ENCODE measurements at places on chromosomes 11 and 22. TPM values are rescaled to one million over a fixed set of nuclear protein-coding genes. Genes with fewer than 3 reads are reported as not detected.

The MS4A5 gene
- total RNA-seq = not detected

The CHID1 gene
- 20.9 TPM for total RNA-seq

The HEPN1 gene
- not detected for total RNA-seq

The SIK3 gene
- 29.9 TPM for total RNA-seq

The NRIP3 gene
- 17.9 TPM for total RNA-seq

DNA sequence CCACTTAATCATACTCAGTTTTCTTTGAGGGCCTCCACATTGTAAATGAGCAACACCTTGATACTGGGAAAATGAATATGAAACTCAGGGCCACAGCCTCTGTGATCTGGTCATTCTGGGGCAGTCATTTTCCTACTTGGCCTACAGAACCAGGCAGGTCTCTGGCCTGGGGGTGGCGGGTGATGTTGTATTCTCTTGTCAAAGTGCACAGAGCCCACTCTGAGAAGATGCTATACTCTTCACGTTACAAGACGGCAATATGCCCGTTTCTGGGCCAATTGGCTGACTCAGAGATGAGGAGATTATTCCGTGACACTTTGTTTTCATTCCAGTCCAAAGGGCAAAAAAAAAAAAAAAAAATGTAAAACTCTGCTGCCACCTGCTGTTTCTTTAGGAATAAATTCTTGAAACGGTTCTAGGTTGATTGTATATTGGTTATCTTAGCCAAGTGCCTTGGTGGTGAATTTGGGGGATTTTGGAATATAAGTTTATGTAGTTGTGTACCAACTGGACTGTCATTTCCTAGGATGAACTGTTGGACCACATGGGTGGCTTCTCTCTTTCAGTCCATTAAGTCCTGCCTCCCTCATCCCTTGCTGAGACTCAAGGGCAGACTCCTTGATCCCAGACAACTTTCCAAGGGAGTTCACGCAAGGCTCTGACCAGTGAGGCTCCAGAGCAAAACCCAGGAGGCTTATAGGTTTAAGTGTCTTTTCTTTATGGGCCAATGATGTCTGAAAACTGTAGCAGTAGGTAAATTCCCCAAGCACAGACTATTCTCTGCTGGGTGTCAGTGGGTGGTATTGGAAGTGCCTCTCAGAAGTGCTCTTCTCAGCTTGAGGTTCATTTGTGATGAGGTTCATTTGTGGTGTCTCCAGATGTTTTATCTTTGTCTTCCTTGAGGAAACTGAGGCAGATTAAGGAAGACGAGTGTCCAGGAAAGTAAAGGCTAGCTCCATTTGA, 18.2 kb downstream of the ADM start:
- DNase-seq = no peak

GRCh38 chr11:79055856-79056631, 384.8 kb downstream of the TENM4 start:
- DNase-seq = no peak

DNA sequence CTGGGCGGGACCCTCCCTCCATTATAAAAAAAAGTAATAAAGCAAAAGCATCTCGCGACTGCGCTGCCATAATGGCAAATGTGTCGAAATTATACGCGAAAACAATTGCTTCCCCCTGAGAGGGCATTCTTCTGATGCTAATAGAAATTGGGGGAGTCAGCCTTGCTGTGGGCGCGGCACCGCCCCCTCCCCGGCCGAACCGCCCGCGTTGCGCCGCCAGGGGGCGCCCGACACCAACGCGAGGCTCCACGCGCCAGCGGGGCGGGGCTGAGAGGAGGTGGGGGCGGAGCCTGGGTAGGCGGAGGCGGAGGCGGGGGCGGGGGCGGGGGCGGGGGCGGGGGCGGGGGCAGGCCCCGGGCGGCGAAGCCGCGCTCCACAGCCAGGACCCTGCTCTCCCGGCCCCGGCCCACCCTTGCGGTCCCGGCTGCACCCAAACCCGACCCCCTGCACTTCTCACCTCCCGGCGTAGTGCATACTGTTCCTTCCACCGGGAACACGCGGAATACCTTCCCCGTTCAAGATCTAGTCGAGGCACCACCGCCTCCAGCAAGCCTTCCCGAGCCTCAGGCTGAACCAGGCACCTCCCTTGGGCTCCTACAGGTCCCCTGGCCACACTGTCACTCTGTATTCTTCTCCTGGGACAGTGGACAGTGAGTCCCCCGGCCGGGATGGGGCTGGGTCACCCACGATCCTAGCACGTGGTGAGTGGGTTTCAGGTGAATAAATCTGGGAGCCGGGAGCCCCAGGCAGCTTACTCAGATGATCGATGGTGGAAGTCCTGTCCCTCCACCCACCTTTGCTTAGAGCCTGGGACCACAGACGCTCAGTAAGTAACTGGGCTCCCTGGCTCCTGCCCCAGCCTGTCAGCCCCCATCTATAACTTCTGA, 15.5 kb upstream of the UPK3A start:
- DNase-seq = peak; percentile 70

- DNase-seq = no peak
Measured at GRCh38 chr22:48785792-48786678, 1041.6 kb downstream of the BRD1 start.

DNA sequence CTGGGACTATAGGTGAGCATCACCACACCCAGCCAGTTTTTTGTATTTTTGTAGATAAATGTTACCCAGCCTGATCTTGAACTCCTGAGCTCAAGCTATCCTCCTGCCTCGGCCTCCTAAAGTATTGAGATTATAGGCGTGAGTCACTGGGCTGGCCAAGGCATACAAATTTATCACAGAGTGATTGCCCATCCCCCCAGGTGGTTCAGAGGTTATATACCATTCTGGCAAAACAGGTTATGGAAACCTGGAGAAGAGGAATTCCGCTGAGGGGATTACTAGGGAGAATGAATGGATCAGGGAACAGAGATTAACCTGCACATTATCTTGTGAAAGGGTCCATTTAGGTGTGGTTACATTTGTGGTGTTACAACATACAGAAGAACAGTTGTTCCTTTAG, 8.1 kb downstream of the ATG13 start:
- DNase-seq = no peak

DNA sequence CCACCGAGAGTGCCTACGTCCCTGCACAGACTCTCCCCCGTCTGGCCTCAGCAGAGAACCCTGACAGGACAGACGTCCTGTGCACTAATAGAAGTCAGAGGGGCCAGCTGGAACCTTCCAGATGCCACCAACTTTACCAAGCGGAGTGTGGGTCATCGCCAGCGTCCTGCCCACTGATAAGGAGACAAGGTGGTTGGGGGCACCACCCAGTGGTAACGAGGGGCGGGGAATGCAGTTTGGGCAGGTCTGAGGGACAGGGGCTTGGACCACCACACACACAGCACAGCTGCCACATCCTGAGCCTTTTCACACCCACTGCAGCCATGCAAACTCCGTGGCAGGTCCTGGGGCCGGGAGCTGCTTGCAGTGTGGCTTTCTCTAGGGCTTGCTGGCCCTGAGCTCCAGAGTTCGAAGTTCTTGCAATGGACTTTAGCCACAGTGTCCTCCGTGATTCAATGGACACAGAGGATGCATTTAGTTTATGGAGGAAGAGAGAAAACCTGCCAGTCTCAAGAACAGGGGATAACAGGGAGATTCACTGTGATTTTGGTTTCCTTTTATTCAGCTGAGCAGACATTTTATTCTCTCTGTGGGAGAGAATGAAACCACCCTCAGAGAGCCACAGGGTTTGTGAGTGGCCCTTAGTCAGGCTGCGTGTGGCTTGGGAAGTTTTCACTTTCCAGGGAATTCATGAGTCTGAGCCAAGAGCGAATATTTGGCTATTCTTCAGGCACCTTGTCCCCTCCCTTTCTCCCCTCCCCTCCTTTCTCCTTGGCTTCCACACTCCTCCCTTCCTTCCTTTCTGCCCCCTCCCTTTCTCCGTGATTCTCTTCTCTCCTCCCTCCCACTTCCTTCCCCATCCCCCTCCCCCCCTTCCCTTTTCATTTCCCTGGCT, 13.1 kb downstream of the MRGPRG start:
- DNase-seq = no peak

GRCh38 chr11:87039371-87039770, 1.6 kb downstream of the TMEM135 start:
- DNase-seq = no peak

- no peak for DNase-seq
Measured at GRCh38 chr11:72730243-72730642, 22.0 kb downstream of the ARAP1 start.

DNA sequence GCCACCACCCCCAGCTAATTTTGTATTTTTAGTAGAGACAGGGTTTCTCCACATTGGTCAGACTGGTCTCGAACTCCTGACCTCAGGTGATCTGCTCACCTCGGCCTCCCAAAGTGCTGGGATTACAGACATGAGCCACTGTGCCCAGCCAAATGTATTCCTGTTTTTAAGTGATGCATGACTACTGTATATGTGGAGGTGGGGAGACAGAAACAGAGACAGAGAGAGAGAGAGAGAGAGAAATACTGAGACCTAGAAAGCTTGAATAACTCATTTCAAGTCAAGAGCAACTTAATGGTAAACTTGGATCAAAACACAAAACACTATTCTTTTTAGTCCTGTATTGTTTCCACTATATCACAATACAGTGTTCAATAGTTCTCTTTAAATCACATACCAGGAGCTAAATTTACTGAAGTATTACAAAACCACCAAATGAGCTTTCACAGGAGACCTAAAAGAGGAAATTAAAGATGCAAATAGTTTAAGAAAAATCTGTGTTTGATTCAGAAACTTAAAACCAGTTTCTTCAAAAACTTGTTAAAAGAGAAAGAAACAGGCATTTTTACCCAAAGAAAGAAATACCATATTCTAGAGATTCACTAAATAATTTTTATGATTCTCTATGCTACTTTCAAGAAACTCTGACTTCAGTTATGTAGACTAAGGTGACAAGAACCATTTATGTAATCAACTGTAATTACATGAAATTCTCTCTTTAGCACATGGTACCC, 188.7 kb downstream of the ETS1 start:
- DNase-seq = no peak

GRCh38 chr22:46632646-46633249, 12.6 kb downstream of the GRAMD4 start:
- DNase-seq = no peak

GRCh38 chr11:108915666-108916065, 250.8 kb downstream of the DDX10 start:
- no peak for DNase-seq

DNA sequence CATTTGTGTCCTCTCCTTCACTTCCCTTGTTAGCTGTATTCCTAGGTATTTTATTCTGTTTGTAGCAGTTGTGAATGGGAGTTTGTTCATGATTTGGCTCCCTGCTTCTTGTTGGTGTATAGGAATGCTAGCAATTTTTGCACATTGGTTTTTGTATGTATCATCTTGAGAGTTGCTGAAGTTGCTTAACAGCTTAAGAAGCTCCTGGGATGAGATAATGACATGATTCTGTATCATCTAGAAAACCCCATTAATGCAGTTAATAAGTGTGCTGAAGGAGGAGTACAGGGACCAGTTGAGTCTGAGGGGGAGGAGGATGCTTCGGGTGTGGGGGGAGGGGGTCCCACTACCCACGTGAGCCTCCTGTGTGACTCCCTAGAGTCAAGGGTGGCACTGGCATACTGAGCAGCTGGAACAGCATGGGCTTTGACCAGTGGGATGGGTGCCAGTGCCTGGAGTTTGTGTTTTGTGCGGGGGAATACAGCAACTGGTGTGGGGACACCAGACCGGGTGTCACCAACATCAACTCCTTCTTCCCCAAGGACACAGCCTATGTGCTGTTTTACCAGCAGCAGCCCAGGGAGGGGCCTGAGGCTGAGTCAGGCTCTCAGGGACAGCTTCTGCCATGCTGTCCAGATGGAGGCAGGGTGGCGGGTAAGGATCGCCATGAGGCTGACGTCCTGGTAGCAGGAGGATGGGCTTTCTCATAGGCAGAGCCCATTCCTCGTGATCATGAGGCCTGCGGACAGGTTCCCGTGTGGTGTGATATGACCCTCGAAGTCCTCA, 24.1 kb downstream of the USP35 start:
- DNase-seq = peak; percentile 29

- no peak for DNase-seq
Measured at GRCh38 chr22:32535531-32536190, 61.0 kb downstream of the FBXO7 start.

GRCh38 chr11:16881766-16882165, 132.4 kb downstream of the PLEKHA7 start:
- DNase-seq = no peak

- DNase-seq = no peak
Measured at GRCh38 chr11:10486161-10486840, 31.2 kb downstream of the AMPD3 start.

- DNase-seq = no peak
Measured at GRCh38 chr11:83047515-83048225, 24.0 kb downstream of the RAB30 start.

- no peak for DNase-seq
Measured at GRCh38 chr11:116605543-116606459, 167.0 kb downstream of the BUD13 start.

DNA sequence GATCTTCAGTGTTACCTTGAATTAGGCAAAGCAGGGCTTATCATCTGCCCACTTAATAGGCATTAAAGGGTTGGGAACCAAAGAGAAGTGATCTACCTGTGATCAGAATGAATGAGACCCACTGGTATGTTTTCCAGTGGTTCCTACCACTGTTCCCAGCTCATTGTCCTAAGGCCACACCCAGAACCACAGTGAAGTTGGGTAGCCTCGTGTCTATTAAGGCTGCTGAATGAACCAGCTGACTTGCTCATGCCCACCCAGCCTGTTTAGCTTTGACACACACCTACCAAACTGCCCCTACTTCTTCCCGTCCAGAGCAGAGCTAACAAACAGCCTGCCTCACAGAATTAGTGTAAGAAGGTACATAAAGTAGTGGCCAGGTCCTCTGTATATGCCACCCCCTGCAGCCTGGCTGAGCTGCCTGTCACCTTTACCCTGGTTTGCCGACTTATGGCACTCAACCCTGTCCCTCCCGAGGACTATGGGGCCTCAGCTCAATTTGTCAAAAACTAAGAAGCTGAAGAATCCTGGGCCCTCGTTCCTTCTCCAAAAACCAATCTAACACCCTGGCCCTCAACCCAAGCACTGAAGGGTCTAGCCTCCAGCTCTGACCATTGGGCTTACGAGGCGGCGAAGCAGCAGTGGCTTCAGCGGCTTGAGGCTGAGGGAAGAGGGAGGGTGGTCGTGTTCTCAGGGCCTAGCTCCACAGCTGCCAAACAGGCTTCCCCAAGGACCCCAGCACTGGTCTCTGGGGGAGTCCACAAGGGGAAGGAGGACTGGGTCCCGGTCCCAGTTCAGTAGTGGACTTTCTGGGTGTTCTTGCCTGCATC, 9.8 kb downstream of the UCP2 start:
- no peak for DNase-seq

DNA sequence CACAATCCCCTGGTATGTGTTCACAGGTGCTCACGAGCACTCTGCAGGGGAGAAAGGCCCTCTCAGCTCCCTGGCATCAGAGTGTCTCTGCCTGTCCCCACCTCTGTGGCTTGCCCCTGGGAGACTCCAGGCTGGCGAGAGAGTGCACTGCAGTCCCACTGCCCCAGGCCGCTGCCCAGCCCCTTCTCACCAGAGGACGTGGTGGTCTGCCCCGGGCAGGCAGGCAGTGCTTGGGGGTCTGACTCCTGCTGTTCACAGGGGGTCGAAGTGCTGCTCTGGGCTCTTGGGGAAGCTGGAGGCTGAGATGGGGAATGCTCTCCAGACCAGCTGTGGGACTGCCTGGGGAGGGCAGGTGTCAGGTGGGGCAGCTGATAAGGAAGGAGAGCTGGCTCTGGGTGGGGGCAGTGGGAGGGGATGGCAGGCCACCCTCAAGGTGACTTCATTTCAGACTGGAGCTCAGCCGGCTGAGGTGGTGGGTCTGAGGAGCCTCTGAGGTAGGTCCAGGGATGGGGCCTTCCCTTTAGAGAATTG, 151.0 kb upstream of the B3GAT1 start:
- DNase-seq = no peak
